ENCODE measurements at places on chromosomes 1 and 21.

- DNase-seq: no peak
These were observed 22.2 kb downstream of the DYNLT5 start for GRCh38 chr1:66774438-66774837.

GRCh38 chr1:116807394-116808199 lies 53.4 kb downstream of the CD2 start:
- DNase-seq: no peak

GRCh38 chr1:27547220-27548116 lies 56.5 kb downstream of the AHDC1 start:
- no peak for DNase-seq

DNA sequence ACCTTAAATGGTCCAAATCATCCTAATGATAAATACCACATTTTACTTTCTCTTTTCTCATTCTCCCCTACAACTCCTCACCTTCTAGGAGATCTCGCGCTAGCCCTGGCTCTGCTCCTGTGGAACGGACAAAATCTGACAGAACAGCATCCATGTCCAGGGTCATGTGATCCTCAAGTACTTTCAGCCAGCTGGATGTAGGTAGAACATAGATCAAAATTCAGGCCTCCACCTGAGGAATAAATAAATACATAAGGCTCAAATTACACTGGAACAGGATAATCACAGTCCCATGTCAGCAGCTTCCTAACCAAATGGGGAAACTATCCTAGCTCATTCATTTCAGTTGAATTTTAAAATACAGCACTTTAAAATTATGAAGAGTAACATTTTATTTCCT lies 33.2 kb downstream of the OTUD7B start:
- DNase-seq: no peak

- no peak for DNase-seq
These were observed 55.6 kb upstream of the GPR153 start for GRCh38 chr1:6316240-6317097.

GRCh38 chr1:83531521-83532309 lies 467.2 kb downstream of the TTLL7 start:
- DNase-seq: no peak

DNA sequence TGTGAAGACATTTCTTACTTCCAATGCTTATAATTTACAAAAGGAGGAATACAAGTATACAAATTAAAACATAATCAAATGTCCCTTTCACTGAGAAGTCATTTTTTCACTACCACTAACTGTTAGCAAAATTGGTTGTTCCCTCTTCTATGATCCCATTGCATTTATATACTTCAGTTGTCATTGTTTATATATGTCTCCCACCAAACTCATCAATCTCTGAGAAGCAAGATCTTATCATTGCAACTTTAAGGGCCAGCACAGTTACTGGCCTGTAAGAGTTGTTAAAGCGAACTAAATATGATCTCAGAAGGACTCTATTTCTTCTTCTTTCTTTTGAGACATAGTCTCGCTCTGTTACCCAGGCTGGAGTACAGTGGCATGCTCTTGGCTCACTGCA lies 223.3 kb upstream of the DMRTA2 start:
- no peak for DNase-seq

DNA sequence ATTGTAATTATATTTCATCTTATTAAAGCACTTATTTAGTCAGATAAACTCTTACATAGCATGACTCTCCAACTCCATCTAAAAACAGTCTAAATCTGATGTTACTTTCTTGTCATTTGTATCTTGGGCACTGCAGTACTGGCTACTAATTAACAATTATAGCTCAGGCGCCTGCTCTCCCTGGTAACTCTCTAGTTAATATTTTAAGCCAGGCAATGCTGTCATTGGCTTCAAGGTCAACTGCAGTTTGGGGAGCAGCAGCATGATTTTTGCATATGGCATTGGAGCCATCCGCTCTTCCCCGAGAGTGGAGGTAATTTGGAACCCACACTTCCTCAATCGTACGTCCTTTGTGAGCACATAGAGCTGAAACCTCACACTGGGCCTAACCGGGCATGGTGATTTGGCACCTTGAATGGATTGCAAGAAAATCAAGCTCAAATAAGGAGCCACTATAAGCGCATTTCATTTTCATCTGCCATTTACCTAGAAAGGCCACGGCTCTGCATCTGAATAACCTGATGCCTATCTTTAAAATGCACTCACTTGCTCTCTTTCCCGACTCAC lies 187.7 kb downstream of the KAZN start:
- no peak for DNase-seq

GRCh38 chr1:26161415-26162219 lies 2.7 kb downstream of the FAM110D start:
- peak; percentile 52 for DNase-seq

DNA sequence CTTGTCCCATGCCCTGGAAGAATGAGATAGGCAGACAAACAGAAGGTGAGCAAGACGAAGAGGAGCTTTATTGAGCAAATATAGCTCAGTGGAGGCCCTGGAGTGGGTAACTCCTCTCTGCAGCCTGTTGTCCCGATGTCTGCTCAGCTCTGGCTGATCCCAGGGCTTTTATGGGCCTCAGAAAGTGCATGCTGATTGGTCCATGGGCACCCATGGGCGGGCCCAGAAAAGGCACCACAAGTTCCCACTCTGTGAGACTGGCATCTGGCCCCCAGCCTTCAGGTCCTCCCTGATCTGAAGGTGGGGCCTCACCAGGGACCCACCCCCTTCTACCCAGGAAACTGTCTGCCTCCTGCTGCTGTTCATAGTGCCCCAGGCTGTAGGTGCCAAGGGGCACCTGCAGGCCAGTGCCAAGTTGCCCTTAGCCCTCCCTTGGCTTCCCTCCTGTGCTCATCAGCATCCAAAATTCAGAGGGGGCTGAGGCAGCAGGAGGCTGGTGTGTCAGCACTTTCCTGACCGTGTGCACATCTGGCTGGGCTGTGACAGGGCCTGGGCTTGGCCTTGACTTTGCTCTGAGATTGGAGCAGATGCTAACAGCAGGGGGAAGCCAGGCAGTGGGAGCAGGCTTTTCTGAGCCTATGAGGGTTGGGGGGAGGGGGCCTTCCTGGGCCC lies 35.4 kb downstream of the ACTL8 start:
- DNase-seq: no peak

DNA sequence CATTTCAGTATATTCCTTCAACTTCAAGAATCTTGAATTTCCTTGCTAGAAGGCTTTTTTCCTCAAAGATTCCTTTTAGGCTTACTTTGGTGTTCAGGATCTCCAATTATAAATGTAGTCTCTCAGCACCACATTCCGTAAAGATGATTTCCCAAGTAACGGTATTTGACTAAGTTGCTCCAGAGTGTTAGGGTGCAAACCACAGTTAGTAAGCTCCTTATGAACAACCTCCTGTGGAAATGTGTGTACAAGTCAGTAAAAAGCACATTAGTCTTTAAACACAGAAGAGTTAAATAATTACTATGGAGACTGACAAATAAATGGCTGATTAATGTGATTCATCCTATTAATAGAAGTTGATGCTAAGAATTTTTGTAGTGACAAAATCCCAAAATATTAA lies 10.3 kb downstream of the DONSON start:
- no peak for DNase-seq

- no peak for DNase-seq
These were observed 20.2 kb downstream of the SKI start for GRCh38 chr1:2248127-2248826.

- no peak for DNase-seq
These were observed 53.1 kb downstream of the ZNF326 start for GRCh38 chr1:90048043-90048442.

- no peak for DNase-seq
These were observed 85.5 kb downstream of the PLPP3 start for GRCh38 chr1:56493826-56494225.

DNA sequence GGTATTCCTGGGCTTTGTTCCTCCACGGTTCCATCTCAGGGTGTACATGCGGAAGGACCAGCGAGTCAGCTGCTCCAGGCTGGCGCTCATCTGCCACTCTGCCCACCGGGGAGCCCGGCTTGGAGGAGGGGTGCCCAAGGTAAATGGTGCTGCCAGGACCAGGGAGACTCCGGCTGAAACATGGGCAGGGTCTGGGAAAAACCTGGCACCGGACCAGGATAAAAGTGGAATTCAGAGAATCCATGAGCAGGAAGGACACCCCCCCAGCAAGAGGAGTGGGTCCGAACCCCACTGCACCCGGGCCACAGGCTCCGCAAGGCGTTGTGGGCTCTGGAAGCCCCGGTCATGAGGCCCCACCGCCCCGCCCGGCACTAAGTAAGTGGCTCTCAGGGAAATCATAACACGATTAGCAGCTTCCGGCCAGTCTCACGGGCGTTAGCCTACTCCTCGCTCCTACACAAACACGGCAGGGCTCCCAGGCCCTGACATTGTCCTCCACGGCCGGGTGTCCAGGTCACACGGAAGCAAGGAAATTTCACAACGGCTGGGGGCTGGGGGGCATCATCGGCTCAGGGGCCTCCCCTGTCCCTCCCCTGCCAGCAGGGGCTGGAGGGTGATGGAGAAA lies 21.1 kb downstream of the MEGF6 start:
- no peak for DNase-seq

- no peak for DNase-seq
These were observed 154.2 kb downstream of the ASTN1 start for GRCh38 chr1:177010211-177010825.

GRCh38 chr1:169538998-169539871 lies 47.0 kb downstream of the F5 start:
- no peak for DNase-seq

DNA sequence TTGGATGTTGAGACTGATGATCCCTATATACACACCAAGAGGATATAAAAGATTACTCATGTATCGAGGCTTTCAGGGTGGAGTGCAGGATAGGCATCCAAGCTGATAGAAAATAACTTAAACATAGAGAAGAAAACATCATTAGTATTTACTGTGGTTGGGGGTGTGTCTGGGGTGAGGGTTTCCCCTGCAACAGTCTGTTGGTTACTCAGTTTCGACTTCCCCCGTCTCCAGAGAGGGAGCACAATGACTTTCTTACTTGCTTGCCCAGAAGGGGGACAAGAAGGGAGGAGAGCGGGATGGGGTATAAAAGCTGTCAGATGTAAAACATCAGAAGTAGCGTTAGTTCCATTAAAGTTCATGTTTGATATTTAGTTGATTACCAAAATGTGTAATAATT lies 717.4 kb upstream of the ZP4 start:
- DNase-seq: no peak

DNA sequence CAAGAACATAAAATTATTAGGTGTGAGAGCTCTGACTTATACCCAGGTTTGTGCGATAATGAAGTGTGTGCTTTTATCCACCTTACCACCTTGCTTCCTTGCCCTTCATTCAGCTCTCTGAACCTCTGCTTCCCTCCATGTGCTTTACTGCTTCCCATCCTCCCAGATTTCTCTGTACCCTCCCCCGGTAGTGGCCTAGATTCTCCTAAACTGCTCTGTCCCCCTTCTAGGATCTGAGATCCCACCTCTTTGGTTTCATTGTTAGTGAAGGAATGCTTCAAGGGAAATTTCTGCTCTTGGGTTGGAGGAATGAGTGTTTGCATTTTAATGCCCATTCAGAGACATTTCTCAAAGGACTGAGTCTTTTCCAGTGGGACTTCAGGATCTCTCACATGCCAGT lies 159.5 kb downstream of the ST6GALNAC3 start:
- DNase-seq: no peak

- DNase-seq: no peak
These were observed 10.6 kb downstream of the ACTL8 start for GRCh38 chr1:17765444-17766411.

DNA sequence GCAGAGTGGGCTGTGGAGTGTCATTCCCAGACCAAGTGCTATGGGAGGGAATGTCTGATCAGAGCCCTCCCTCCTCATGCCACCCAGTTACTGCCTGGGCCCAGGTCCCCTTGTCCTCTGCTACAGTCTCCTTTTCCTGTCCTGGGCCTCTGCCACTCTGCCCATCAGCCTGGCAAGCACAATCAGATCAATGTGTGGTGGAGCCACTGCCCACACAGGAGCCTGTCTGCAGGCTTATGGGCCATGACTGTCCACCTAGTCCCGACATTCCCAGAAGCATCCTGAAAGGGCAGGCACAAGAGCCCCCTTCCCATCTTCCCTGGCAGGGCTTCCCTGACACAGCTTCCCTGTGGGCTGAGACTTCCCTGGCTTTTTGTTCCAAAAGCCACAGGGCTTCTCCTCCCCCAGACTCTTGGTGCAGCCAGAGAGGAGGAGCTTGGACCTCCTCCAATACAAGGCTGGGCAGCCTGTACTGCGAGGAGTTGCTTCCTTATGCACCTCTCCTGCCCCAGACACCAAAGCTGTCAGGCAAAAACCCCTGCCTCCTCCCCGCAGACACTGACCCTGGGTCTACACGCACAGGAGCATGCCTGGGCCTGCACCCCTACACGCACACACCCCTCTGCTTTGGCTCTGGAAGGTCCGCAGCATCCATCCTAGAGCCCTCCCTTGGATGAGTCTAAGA lies 29.2 kb upstream of the CNTN2 start:
- no peak for DNase-seq

- no peak for DNase-seq
These were observed 707 bp upstream of the GPR153 start for GRCh38 chr1:6261615-6261995.

DNA sequence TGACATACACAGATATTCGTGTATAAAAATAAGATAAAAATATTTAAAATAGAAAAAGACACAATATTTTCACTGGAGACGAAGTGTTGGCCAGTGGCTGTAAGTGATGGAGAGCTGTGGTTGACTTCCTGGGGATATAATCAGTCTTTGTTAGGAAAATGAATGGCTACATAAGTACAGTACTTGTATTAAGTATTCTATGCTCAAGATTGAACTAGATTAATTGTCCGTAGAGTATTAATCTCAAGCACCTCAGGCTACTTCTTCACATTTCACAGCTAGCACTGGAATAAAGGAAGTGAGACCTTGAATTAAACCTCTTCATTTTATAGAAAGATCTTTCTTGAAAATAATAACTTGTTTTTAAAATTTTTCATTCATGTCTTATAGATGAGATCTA lies 39.0 kb upstream of the RGS5 start:
- no peak for DNase-seq

DNA sequence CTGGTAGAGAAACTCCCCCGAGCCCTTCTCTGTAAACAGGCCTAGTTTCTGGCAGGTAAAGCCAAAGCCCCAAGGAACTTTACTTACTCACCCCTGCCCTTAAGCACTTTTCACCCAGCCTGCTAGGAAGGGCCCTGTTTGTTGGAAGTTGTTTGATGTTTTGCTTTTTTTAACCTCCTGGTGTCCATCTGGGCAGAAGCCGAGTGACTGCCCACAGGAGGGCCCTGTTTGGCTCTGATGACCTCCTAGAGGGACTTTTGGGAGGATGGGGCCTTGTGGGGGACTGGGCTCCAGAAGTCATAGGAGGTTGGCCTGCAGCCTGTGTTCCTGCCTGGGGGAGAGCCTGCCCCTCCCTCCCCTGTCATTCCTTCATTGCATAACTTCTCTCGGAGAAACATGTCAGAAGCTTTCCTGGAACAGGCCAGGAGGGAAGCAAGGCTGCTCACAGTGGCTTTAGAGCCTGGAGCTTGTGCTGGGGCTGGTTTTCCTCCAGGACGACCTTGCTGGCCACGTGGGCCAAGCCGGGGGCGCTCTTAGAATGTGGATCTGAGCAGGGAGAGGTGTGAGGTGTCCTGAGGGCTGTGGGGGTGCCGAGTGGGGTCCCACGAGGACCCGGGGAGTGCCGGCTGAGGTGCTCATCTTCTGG lies 33.9 kb downstream of the COQ8A start:
- no peak for DNase-seq

Measured in stimulated activated CD4-positive, alpha-beta T cell treated with anti-CD3 and anti-CD28 coated beads, Interleukin-4, amount 100 ng/mL, for 1 hour (primary cell).